Fibroblast of skin of right biceps (primary cell): ENCODE measurements at places on chromosomes 16 and 17.

DNA sequence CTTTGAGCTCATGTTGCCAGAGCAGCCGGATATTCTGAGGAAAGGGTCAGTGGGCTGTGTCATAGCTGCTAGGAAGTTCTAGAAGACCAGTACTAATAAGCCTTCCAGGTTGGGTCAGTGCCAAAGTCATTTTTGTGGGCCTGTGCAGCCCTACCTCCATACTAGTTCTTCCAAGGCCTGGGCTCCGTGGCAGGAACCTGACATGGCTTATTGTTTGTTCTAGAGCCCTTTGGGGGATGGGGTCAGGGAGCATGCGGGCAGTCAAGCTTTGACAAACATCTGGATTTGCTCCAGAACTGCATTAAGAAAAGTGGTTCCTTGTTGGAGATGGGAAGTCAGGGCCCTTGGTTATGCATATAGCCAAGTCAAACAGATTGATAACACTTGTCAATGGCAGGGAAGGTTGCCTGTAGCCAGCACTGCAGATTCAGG is 7.6 kb downstream of the ALKBH5 start:
- DNase-seq = no peak

DNA sequence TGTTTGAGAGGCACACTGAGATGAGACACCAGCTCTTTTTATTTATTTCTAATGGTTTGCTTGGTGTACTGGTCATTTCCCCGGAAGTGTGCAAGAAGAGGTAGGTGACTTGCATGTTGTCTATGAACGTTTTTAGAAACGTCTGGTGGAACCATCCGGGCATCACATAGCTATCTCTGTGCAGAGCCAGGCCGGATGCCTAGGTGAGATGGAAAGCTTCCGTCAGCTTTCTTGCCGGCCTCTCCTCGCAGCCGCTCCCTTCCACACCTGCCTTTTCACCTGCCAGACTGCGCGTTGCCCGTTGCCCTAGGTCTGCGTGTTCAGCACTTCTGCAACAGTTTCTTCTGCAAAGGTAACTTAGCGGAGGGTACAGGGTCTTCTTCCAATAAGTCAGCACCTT is 416.0 kb downstream of the WWOX start:
- DNase-seq = no peak

DNA sequence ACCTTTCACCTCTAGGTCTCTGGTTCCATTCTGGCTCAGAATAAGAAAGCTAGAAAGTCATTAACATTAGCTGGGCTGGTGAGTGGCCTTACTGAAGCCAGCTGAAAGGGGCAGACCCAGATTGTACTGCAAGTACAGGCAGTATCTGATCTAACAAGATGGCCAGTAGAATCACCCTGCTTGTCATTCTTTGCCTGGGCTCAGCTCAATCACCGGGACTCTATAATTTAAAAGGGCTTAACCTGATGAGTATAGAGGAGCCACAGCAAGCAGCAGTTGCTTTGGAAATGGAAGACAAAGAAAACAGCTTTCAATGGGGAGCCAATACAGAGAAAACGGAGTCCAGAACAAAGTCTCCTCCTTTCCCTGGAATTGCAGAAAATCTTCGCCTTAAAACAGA is 13.6 kb downstream of the CDH8 start:
- DNase-seq = no peak

- no peak for DNase-seq
Observed at GRCh38 chr17:32513579-32513978, 26.8 kb downstream of the CDK5R1 start.

- no peak for DNase-seq
Observed at GRCh38 chr17:16918443-16918842, 53.5 kb downstream of the TNFRSF13B start.
